ENCODE measurements at places on chromosomes 1 and 21. TPM values are rescaled to one million over a fixed set of nuclear protein-coding genes. Genes with fewer than 3 reads are reported as not detected.

GRCh38 chr1:45499415-45499769, 481 bp downstream of the CCDC163 start:
- DNase-seq: no peak

- no peak for DNase-seq
Observed at GRCh38 chr1:48405400-48405799, 66.6 kb downstream of the SPATA6 start.

The ERICH3 gene
- not detected for total RNA-seq

DNA sequence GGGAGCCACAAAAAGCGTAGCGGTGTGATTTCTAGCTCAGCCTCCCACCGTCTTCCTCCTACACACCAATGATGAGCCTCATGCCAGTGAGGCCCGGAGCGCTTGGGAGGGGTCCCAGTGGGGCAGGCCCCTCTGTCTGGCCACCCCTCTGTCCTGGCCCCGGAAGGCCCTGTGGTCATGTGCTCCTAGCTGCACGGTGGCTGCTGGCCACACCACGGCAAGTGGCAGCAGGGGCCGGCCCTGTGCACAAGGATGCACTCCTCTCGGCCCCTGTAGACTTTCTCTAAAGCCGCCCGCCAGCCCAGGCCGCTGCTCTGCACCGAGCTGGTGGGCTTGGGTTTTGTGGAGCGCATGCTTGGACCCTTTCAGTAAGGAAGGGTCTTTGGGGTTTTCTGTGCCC, 53.6 kb downstream of the KCNAB2 start:
- DNase-seq: no peak

GRCh38 chr21:27818847-27819246, 852.0 kb upstream of the ADAMTS5 start:
- no peak for DNase-seq

The CA6 gene
- not detected for total RNA-seq

GRCh38 chr1:201250326-201251011, 32.8 kb upstream of the PKP1 start:
- peak; percentile 36 for DNase-seq

DNA sequence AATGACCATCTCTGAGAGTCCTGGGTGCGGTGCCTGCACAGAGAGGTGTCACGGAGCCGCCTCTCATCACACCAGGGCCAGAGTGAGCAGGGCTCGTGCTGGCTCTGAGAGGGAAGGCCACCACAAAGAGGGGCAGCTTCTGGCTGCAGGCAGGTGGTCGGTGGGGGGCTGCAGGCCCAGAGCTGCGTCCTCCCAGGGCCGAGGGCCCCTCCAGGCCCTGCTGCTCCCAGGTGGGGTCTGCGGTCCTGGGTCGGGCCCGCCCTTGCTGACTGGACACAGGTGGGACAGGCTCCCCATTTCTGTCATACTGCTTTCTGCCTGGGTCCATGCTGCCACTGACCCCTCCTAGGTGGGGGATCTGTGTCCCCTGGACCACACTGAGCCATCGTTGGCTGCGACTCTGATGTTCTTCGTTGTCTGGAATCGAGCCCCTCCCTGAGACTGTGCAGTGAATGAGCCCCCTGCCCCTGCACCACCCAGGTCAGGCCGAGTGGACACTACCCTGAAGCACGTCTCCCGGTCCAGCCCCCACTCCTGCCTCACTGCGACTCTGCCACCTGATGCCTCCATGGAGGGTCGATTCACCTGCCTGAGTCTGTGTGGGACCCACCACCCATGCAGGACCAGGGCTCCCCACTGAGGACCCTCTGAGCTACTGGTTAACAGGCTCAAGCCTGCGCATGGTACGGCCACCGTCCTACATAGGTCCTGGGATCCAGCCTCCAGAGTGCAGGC, 332.0 kb upstream of the VAMP3 start:
- no peak for DNase-seq

GRCh38 chr1:21801100-21801499, 11.0 kb upstream of the LDLRAD2 start:
- no peak for DNase-seq

The FAM72A gene
- 1.7 TPM for total RNA-seq

GRCh38 chr1:201145816-201146215, 8.5 kb downstream of the TMEM9 start:
- DNase-seq: no peak

DNA sequence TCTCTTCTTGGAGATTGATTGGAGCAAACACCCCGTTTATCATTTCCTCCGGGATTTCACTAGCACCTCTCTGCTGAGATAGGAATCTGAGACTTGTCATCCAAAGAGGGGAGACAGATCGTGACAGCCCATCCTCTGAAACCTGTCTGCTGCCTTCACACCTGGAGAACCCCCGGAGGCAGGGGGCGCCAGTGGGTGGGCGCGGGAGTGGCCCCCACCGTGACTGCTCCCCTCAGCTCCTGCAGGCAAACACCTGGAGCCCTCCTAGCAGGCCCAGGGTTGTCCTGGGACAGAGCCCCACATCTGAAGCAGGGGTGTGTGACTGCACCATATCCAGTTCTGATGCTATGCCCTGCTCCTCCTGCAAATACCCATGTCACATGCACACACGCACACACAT, 209.5 kb upstream of the POU3F1 start:
- DNase-seq: no peak

The KCNA2 gene
- 0.58 TPM for total RNA-seq

GRCh38 chr1:16418823-16419425, 18.3 kb downstream of the SPATA21 start:
- no peak for DNase-seq

DNA sequence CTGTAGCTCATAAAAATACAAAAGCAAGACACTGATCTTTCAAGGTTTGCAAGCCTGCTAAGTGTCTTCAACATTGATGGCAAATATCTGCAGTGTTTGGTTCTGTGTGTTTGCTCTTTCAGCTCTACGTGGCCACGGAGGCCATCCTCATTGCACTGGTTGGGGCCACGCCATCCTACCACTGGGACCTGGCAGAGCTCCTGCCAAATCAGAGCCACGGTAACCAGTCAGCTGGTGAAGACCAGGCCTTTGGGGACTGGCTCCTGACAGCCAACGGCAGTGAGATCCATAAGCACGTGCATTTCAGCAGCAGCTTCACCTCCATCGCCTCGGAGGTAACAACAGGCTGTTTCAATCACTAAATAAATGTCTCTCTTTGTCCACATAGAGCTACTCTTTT, 15.6 kb downstream of the SLC22A15 start:
- DNase-seq: no peak

DNA sequence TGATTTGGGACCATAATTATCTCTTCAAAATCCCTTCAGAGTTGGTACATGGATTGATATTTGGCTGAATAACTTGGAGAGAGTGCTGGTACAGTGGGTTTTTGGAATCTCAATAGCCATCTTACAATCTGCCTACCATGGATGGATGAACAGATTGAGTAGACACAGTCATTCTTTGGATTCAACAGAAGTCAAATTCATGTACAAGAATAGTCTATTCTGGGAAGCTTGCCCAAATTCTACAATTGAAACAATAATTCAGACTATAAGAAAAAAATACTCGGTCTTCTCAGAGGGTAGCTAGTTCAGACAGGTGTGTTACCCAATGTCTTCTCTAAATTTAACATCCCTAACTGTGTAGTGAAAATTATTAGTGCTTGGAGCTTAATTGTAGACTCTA, 574.0 kb downstream of the LRRIQ3 start:
- DNase-seq: no peak

- no peak for DNase-seq
Observed at GRCh38 chr1:96997717-96998116, 276.1 kb downstream of the PTBP2 start.

DNA sequence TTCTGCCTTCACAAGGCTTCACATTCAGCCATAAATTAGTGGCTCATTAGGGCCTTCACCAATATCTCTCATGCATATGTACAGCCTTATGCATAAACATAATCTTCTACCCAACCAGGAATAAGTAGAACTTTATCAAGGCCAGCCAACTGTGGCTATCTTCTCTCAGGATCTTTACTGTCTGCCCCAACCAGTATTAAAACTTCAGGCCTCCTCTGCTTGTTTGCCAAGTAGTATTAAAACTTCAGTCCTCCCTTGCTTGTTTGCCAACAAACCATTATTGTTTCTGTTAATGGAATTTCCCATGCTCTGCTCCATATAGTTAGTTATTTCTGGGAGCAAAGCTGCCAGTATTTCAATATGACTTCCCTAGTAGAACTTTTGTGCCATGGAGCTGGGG, 80.1 kb downstream of the SLC5A9 start:
- DNase-seq: no peak

DNA sequence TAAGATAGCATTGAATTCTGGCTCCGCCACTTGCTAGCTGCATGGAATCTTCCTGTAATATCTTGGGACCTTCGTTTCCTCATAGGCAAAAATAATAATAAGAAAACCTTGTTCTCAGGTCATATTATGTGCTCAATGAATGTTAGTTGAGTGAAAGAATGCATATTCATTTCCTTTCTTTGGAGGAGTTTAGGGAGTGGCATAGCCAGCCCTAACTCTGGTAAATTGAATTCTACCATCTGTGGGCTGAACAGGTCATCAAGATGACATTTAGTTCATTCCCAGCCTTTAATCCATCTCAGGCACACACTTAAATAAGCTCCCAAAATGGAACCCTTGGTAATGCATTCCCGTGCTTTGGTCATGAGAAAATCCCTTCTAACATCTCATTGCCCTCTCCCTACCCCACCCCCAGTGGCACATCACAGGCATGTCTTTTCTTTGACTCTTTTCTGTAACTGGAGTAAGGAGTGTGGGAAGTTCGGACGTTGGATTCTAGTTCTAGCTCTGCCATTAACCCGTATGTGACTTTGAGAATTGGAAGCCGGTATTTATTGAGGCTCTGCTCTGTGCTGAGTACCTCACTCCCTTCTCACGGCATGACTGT, 13.2 kb upstream of the MYOG start:
- no peak for DNase-seq

GRCh38 chr1:173853074-173853473, 14.7 kb downstream of the GAS5 start:
- no peak for DNase-seq

DNA sequence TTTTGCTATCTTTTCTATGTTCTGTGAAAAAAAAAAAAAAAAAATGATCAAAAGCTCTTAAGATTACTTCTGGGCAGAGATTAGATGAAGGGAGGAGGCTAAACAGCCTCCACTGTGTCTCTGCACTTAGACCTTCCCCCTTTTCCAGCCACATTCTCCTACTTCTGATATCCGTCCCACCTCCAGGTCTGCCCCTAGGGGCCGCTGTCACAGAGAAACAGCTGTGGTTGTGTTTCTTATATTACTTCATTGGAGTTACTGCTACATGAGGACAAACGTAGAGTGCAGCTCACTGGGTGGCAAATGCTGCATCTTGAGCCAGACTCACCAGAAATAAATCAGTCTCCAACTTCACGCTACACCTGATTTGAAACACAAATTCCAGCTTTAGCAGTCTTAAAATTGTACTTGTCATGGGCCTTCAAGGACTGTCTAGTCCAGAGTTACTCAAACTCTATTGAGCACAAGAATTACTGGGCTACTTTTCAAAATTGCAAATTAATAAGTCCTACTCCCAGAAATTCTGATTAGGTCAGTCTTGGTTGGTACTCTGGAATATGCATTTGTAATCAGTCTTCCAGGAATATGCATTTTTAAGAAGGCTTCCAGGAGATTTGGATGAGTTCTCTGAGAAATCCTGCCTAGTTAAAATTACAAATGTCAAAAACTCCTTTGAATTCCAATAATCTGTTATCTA, 125.2 kb upstream of the PTBP2 start:
- DNase-seq: no peak

DNA sequence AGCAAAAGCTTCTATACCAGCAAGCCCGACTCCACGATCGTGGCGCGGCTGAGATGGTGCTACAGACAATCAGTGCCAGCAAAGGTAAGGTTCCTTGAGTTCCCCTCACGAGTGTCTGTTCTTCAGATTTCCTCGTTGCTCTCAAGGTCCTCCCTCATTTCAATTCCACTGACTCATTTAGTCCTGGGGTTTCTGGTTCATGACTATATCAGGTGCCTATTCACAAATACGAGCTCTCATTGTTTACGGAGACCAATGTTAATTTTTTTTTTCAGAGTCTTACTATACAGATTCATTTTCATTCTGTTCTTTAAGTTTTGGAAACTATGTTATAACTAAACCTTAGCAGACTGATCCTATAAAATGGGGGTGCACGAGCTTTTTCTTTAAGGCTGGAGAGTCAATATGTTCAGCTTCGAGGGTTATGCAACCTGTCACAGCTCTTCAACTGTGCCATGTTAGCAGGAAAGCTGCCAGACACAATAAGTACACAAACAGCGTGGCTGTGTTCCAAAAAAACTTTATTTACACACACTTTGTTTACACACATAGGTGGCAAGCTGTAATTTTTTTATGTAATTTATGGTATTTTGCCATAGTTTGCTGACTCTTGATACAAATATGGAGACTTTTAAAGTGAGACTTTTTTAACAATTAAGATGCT, 134.3 kb downstream of the ZP4 start:
- no peak for DNase-seq

The ZNF593OS gene
- total RNA-seq: not detected

GRCh38 chr1:20486457-20487235, 636 bp upstream of the CAMK2N1 start:
- peak; percentile 79 for DNase-seq

DNA sequence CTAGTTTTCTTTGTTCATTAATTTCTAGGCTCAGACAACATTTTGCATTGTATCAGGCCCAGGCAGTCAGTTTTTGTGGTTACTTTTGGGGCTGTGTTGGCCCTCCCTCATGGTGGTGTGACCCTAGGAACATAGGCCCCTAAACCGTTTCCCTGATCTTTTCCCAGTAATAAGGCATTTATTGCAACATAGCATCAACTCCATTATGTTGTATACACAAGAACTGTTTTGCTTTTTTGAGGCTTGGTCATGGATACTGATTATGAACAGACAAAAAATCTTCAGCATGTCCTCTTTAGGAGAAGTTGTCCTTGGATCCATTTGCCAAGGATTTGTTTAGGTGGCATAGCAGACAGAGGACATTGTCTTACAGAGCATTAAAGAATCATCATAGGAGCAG, 10.3 kb downstream of the B3GALT2 start:
- DNase-seq: no peak

DNA sequence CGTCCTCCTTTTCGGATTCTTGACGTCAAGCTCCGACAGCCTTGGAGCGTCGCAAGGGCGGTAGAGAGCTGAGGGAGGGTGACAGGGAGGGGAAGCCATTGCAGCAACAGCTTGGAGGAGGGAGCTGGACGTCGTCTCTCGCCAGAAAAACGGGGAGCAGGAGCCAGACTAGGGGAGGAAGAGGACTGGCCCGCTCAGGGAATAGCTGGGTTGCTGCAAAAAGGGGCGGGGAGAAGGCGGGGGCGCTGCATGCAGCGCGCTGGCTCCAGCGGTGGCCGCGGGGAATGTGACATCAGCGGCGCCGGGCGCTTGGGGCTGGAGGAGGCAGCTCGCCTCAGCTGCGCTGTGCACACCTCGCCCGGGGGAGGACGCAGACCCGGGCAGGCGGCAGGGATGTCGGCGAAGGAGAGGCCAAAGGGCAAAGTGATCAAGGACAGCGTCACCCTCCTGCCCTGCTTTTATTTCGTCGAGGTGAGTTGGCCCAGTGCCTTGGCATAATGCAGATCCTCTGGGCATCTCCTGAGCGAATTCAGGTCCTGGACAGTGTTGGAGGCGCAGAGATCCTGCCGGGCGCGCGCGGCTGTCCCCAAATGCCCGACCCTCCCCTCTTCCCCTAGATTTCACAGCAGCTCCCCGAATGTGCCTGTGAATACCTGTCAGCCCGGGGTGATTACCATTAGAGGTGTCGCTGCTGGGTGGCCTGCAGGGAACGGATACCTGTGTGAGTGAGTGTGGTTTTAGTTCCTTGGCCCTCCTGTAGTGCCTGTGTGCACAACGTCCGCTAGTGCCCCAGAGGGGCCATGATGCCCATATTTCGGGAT, at the start of gene PLPPR4:
Gene PLPPR4 (plus strand): TSS at position 292 of the 821 bp plus-strand sequence. CDS start 102 bp downstream, at position 394.
- DNase-seq: peak; percentile 71

The HAO2 gene
- 0.27 TPM for total RNA-seq

The SLC35F3 gene
- 0.25 TPM for total RNA-seq

The KRTAP12-3 gene
- not detected for total RNA-seq

GRCh38 chr1:50271968-50272578, 151.2 kb downstream of the DMRTA2 start:
- no peak for DNase-seq

All from mesothelial cell of epicardium (in vitro differentiated cells).